Fibroblast of the conjunctiva (primary cell): ENCODE measurements at places on chromosomes 4 and X.

- DNase-seq: no peak
Observed at GRCh38 chr4:123127218-123127617, 204.8 kb upstream of the NUDT6 start.

DNA sequence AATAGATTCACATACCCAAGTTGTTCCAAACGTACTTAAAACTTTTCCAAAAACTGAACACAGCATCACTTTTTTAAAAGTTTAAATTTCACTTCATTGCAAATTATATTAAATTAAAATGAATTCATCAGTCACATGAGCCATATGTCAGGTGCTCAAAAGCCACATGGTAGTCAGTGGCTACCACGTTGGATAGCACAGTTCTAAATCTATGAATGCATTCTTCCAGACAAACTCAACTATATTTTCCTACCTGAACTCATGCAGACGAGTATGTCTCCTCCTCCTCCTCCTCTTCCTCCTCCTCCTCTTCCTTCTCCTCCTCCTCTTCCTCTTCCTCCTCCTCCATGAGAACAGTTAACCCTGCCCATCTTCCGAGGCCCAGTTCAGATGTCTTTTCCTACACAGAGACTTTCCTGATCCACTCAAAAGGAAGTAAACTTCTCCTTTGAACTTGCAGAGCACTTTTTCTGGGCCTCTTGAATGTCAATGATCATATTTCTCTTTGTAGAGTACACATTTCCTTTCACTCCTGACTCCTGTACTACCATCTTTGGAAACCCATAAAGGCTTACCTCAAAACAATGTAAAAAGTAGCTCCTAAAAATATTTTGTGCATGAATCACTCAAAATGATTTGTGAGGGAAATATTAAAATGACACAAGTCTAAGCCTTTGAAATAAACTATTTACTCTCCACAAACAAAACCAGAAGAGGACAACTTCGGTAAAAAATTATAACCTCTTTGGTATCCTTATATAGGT lies 172.6 kb downstream of the AMELX start:
- DNase-seq: no peak

GRCh38 chr4:55396308-55397125 lies 760 bp downstream of the TMEM165 start:
- DNase-seq: peak; percentile 55

- no peak for DNase-seq
Observed at GRCh38 chrX:110321670-110322069, 3.8 kb upstream of the AMMECR1 start.

DNA sequence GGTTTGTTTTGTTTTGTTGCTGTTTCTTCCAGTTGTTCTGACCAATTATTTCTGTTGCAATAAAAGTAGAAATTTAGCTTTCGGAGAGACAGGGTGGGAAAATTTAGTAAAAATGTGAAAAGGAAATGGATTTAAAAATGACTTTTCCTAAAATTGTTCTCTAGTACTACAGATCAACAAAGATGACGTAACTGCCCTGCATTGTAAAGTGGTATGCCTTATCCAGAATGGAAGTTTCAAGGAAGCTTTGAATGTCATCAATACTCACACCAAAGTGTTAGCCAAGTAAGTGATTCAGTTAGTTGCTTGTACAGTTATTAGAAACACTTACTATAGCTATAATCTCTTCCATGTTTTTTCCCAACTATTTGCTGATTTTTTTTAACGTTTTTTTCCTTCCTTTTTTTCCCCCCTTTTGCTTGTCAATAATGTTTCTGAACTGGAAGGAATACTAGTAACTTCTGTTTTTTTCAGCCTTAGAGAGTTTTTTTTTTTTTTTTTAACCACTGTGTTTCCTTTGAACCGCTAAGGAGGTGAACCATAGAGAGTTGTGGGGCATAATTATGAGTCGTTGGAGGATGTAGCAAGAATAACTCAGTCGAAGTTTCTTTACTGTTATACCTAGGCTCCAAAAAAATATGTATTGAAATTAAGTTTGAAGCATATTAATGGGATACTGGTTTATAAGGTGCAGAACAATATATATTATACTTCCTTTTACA lies 2.2 kb downstream of the SRP72 start:
- DNase-seq: no peak

DNA sequence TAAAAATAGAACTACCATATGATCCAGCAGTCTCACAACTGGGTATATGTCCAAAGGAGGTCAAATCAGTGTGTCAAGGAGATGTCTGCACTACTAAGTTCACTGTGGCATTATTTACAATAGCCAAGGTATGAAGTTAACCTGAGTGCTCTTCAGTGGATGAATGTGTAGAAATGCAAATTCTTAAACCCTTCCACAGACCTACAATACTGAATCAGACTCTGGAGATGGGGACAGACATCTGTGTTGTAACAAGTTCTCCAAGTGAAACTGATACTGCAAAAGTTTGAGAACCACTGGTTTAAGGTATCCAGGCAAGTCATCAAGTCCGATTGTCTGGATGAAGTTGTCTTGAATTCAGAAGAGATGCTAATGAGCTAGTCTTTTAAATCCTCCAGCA lies 38.5 kb downstream of the SMAD1 start:
- no peak for DNase-seq

- no peak for DNase-seq
Observed at GRCh38 chr4:151563194-151563593, 154.2 kb downstream of the FHIP1A start.
